ENCODE measurements at places on chromosomes 4 and X.
A peak's percentile ranks its signal among the peaks of the same experiment; 100 is the strongest.

DNA sequence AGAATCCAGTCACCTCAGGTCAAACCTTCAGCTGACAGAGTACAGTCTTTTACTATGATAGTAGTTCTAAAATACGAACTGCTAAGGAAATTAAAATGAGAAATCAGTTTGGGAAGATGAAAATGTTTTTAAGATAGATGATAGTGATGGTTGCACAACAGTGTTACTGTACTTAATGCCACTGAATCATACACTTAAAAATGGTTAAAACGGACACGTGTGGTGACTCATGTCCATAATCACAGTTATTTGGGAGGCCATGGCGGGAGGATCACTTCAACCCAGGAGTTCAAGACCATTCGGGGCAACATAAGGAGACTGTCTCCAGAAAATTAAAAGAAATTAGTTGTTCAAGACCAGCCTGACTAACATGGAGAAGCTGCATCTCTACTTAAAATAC lies 41.4 kb downstream of the ABHD18 start:
- DNase-seq: no peak

DNA sequence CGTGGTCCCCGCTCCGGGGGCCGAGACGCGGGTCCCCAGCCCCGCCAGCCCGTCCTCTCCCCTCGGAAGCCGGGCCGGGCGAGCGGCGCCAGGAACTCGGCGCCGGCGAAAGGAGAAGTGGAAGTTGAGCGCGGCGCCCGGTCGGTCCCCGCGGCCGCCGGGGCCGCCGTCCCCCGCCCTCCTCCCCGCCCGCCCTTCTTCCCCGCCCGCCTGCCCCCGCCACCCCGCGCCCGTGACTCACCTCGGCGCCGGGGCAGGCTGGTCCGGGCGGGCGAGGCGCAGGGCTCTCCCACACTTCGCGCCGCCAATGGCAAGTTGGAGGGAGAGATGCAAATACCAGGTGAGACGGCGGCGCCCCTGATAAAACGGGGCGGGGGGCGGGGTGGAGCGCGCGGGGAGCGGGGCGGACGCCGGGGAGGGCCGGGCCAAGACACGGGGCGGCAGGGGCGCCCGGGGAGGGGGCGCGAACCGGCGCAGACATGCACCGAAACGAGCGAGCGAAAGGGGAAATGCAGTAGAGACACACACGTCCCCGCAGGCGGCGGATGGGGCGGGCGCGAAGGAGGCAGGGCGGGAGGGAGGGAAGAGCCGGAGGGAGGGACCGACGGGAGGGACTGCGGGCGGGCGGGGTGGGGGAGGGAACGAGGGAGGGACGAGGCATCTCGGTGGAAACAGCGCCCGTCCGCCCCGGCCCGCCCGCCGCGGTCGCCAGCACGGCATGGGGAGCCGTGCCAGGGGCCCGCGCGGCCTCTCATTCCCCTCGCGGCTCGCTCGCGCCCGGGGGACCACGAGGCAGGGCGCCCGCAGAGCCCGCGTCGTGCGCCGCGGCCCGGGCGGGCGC lies at the start of gene ELF4:
ELF4 (minus strand) TSS at position 119 of the 841 bp plus-strand sequence. CDS start 29,167 bp downstream, outside the sequence.
- peak; percentile 70 for DNase-seq

GRCh38 chrX:23844502-23845138 lies 61.6 kb downstream of the SAT1 start:
- DNase-seq: no peak

GRCh38 chr4:105386012-105386411 lies 87.8 kb downstream of the PPA2 start:
- DNase-seq: no peak
